Iris pigment epithelial cell (primary cell): ENCODE measurements at places on chromosomes 6 and 20.

DNA sequence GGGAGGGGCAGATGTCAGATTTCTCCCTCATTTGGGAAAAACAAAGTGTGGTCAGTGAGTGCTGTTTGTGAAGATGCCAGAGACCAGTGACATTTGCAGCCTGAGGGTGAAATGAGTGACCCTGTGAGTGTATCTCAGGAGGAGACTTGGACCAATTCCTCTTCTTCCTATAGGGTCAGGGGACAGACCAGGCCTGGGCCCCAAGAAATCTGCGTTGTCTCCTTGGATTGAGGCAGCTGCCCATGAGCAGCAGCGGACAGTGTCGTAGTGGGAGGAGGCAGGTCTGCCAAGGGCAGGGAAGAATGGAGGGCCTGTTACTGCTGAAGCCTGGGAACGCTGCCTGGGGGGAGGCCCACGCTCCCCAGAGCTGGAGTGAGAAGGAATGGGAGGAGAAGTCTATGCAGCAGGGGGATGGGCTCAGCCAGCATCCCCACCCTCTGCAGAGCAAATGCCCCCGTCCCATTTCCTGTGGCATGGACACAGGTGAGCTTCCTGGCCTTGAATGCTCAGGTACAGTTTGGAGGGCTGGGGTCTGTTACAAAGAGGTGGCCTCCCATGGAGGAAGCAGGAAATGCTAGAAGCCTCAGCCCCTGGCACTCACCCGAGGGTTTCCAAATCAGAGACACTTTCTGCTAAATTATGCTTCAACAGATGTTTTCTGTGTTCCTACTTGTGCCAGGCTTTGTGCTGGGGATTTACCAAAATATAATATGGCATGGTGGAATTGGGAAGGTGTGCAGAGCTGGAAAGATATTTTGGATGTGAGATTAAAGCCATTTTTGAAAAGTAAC lies 29.8 kb downstream of the DAAM2 start:
- no peak for DNase-seq

DNA sequence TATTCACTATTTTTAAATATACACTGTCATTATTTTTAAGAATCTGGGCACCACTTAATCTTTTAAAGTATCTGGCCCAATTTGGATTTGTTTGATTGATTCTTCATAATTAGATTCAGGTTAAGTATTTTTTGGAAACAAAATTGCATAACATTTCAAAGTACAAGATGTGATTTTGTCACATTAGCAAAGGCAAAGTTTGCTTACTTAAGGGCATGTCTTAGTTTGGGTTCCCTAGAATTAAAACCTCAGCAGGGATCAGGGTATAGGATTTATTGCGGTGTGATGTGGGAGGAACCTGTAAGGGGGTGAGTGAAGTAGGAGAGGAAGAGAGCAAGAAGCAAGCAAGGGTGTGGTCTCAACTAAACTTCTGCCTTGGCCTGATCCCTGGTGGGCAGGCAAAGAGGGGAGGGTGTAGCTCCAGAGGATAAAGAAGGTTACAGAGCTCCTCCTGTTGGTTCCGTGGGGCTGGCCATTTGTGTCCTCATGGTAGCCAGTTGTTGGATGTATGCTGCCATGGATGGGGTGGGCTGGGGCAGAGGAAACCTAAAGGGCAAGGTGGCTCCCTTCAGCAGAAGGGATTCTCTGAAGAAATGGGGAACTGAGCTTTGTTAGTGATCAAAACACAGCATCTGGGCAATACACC lies 668.7 kb upstream of the SLC35B3 start:
- DNase-seq = no peak

GRCh38 chr6:133568970-133569889 lies 319.7 kb upstream of the TCF21 start:
- DNase-seq = peak; percentile 87

- DNase-seq = no peak
These were observed 30.3 kb downstream of the AK9 start for GRCh38 chr6:109660526-109661320.

- no peak for DNase-seq
These were observed 547.2 kb downstream of the CD83 start for GRCh38 chr6:14664621-14665315.

DNA sequence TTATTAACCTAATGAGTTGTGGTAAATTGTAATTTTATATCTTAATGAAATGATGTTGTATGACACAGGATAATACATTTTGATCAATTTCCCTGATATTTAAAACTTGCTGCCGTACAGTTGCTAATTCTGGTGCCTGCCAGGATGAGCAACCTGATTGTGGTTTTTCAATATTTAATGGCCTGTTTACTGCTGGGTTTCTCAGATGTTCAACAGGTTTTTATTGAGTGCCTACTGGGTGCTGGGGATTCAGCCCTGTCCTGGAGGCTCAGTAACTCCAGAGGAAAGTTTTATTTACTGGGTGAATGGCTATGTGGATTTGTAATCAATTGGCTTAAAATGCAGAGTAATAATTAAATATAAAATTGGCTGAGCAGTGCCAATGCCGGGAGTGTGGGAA lies 8.0 kb downstream of the TOX2 start:
- no peak for DNase-seq

GRCh38 chr20:21237956-21238799 lies 65.0 kb upstream of the XRN2 start:
- DNase-seq = peak; percentile 24

- DNase-seq = no peak
These were observed 49.6 kb upstream of the DSN1 start for GRCh38 chr20:36823121-36823520.

DNA sequence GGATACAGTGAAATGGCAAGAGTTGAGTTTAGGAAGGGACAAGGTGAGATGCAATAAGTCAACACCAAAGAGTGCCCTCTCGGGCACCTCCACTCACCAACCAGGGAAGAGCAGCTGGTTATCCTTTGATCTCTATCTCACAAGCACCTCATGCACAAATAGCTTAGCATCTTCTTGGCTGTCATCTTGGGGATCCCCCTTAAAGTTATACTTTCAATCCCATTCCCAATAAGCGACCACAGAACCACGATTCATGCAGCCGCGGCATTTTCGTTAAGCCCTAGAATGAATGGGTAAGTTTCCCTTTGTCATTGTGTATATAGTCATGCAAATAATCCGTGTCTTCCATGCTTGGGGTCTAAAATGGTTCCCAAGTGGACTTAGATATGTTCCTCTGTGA lies 73.5 kb downstream of the ADTRP start:
- DNase-seq = no peak

DNA sequence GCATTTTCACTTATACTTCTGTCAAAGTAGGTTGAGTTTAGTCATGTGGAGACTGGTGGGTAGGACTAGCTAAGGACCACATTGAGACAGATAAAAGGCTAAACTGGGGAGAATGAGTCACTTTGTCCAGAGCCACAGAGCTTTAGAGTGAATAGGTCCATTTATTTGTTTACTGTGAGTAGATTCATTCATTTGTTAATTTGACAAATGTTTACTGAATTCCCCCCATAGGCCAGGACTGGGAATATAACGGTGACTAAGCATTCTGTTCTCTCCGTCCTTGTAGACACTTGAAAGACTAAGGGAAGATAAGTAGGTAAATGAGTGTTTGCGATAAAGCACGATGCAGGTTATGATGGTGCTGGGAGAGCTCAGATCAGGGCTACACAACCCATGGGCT lies 699.7 kb upstream of the ID4 start:
- DNase-seq = no peak
